ENCODE measurements at places on chromosomes 4 and X.

DNA sequence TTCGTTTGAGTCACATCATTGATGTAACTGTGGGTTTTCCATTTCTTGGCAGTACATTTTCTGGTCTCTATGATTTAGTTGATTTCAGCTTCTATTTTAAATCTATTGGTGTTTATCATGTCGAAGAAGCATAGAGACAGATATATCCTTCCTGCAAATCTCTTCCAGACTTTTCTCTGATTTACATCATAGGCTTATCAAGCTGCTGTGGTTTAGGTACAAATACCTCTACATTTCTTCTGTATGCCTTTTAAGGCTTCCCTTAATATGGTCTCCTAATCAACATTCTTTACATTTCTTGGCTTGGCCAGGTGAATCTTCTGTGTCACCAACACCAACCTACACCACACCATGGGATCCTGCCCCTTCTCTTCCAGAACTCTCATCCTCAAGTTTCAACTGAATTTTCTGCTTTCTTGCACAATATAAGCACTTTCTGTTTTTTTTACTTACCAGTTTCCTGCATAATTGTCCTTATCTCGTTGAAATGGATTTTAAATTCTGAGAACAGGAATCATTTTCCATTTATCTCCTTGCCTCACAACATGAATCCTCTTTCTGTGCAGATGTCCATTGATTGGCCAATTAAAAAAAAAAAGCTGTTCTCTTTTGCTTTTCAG lies 626.9 kb downstream of the ANKRD50 start:
- no peak for DNase-seq

DNA sequence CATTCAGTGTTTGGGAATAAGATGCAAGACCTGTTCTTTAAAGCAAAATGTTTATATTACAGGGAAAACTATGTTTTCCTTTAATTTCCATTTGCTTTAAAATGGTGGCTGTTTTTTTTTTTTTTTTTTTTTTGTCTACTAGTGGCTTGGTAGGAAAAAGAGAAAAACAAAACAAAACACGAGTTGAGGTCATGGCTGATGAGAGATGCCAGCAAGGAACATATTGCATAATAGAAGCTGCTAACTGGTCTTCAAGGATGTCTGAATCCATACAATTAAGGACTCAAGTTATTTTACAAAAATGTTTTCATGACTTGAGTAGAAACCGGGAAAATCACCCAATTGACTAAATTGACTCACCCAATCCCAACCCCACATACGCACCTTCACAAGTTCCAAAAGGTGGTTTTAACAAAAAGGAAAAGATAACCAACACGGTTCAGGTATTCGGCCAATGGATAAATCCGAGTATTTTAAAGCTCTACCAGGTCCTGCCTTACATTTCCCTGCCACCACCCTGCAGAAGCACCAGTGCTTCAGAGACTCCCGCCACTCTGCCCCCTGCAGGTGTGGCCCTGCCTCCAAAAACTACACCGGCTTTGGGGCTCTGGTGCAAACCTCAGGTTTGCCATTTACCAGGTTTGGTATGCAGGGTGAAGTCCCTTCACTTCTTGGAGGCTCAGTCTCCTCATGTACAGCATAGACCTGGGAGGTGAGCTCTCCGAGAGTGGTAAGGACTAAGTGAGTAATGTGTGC lies 27.1 kb downstream of the PIR start:
- DNase-seq, result no peak

GRCh38 chr4:158122501-158122900 lies 50.3 kb downstream of the GASK1B start:
- no peak for DNase-seq

DNA sequence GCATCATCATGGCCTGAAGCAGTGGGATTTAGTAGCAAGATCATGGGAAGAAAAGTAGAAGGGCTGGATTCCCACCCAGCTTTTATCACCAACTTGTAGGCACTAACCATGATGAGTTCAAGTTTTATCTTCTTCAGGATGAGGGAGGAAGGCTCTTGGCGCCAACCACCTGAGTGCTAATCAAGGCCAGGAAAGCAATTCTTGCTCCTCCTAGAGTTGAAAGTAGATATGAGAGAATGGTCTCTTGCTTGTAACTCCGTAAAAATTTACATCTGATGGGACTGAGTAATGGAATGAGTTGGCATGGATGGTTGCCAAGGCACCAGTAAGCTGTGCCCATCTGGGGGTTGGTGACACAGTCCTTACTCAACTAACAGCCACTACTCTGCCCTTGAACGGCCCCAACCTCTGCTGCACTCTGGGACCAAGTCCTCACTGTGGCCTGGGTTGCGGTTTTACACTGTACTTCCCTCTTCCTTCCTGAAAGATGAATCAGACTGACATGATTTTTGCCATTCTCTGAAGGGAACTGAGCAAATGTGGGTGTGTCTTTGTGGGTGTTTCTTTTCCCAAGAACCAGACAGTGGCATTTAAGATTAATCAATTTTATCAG lies 39.4 kb upstream of the NDP start:
- peak; percentile 71 for DNase-seq

- DNase-seq, result no peak
Measured at GRCh38 chr4:129342819-129343408, 247.0 kb downstream of the C4orf33 start.

DNA sequence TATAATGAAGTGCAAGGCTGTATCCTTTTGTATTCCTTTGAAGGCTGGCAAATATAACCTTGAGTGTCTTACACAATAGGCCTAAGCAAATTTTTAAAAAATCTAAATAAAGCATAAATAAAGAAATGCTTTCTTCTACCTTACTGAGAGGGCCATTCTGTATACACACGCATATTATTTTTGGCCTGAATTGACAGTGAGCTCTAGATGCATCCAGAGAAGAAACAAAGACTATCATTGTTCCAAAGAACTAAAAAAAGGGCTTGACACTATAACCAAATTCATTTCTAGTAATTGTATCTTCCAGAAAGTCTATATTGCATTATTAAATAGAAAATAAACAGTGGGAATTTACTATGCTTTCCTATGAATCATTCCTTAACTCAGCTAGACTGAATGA lies 100.2 kb downstream of the MAGEB17 start:
- no peak for DNase-seq

DNA sequence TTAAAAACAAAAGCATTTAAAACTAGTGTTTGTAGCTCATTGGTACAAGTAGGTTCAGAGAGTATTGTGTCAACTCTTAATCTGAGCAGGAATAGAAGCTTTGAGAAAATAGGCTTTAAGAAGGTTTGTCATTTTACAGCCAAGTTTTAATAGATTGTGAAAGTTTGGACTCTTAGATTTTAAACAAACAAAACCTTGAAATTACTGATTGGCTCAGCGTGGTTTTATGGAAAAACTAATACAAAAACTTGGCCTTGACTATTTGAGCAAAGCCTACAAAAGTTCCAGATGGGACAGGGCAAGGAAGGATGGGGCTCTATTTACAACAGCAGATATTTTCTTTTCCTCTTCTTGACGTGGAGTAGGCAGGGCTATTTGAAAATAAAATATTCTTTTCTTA lies 16.5 kb downstream of the ZFX start:
- DNase-seq, result no peak

DNA sequence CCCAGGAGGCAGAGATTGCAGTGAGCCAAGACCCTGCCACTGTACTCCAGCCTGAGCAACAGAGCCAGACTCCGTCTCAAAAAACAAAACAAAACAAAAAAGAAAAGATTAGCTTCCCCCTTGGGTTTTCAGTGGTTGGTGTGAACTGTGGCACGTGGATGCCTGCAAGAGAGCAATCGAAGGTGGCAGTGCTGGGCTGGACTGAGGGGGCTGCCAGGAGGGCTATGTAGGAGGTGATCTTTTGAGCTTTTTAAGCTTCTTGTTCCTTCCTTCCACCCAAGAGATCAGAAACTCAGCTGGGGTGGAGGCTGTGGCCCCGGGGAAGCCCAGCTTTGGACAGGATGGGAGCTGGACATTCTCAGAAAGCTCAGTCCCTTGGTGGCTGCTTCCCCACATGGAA lies 49.6 kb downstream of the PRPS1 start:
- no peak for DNase-seq

GRCh38 chr4:72375073-72375736 lies 193.8 kb downstream of the ADAMTS3 start:
- DNase-seq, result no peak

- DNase-seq, result no peak
Measured at GRCh38 chrX:130555341-130555740, 153.6 kb downstream of the RBMX2 start.

DNA sequence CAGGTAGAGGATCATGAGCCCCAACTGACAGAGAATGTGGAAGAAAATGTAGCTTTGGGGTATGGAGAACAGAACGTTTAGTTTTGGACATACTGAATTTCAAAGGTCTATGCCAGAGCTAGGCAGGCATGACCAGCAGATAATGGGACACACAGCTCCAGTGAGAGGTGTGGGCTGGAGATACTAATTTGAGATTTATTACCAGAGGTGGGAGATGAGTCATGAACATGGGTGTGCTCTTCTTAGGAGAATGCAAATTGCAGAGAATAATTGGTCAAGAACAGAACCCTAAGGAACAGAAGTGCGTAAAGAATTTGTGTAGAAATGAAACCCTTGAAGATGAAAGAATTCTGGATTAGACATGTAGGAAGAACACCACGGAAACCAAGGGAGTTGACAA lies 125.2 kb downstream of the PACRGL start:
- DNase-seq, result no peak

DNA sequence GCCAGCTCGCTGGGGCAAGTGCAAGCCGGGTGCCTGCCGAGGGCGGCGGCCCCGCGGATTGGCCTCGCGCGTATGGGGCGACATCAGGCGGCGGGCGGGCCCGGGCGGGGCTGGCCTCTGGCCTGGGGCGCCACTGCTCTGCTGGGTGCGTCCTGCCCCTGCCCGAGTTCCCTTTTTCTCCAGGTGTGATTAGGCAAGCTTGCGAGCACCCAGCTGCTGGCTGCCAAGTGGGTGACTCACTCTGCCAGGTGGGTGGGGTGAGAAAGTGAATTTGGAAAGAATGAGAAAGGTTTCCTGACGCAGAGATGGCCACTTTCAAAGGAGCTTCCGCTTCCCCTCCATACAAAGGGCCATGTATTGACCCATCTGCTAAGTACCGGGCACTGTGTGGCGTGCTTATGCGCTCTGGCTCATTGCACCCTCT lies 32.5 kb downstream of the FGFBP1 start:
- DNase-seq, result no peak

DNA sequence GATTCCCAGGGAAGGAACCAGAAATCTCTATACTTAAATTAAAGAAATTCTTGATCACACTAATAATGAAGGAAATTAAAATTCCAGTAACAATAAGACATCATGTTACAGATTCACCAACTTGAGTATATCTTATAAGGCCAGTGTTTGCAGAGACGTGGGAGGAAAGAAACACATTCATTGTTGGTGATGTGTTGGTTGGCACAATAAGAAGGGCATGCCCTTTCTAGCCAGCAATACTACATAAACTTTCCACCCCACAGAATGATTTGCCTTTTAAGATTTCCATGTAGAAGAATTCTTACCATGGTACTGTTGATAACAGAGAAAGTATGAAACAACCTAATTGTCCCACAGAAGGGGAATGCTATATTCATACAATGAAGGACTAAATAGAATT lies 581.5 kb downstream of the STIM2 start:
- no peak for DNase-seq

- DNase-seq, result no peak
Measured at GRCh38 chr4:109375778-109376414, 57.7 kb upstream of the SEC24B start.

DNA sequence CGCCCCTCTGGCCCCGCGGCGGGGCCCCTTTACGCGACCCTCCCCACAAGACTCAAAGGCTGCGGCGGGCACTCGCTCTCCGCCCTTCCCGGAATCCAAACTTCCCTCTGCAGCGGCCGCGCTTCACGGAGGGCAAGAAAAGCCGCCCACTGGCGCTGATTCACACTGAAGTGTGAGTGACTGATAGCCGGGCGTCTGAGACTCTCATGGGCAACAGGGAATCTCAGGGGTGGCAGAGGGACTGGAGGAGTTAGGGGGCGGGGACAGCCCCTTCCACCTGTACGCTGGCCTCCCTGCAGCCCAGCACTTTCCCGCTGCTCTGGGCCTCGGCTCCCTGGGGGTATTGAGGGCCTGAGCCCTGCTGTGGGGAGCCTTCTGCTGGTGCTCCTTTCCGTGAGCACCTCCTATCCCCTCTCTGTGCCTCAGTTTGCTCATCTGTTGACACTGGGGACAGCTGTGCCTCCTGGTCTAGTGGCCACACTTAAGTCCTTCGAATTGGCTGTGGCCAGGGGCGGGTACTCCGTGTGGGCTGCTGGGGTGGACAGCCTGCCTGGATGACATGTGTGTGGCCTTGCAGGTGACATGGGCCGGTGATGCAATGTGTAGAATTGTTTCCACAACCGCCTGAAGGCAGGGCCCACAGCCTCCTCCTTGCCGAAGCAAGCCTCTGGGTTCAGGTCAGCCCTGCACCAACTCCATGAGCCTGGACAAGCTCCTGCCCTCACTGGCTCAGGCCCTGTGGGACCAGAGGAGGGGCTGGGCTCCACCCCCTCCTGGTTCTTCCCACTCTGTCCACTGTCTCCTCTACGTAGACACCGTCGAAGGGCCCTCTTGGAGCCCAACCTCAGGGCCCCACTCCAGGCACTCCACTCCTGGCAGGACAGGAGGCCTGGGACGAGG lies 951 bp downstream of the SH3BP2 start:
- no peak for DNase-seq

DNA sequence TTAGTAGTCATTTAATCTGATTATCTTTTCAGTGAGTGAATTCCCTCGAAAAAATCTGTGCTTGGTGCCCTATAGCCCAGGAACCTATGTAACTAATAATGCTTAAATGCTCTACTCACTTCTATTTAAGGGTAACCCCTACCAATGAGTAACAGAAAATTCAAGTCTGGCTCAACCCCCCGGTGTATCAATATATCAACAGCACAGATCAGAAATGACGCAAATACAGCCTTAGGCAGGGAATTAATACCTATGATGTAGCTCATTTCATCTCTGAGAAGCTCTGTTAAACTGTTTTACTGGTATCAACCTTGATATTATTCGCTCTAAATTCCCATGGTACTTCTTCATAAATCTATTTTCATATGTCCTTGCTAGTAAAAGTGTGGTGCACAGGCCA lies 28.6 kb downstream of the PDGFC start:
- no peak for DNase-seq

DNA sequence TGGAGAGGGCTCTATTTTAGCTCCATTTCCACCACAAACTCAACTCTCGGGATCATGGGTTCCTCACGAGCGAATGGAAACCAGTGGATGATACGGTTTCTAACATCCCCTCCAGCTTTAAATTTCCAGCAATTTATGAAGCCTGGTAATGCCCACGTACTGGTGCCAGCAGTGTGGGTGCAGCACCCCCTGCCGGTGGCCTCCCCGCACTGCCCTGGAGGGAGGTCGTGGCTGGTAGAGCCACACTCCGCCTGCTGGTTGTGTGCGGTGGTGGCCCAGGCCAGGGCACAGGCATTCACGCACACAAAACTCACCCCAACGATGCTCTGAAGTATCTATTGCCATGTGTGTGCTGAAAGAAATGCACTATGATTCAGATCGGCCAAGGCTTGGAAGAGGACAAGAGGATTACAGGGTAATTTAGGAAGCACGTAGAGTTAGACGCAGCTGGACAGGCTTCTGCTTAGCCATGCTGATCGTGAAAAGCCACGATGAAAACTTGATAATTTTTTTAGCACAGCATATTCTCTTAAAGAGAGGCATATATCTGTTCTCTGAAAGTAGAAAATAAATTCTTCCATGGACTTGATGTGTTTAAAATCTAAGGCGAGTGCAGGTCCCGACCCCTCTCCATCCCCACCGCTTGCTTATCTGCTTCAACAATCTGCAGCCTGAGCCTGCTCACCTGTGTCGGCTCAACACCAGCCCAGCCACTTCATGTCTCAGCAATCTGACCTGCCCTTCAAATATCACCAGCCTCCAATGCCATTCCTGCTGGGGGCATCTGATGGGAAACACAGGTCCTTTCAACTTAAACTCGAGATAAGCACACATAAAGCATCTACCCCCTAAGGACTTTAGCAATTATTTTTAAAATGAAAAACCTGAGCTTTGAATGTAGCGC lies 59.1 kb downstream of the SCD5 start:
- DNase-seq, result peak; percentile 41
